K562 (cell line): ENCODE measurements at places on chromosomes 16 and 17.

GRCh38 chr16:8686031-8686621 is 11.7 kb downstream of the ABAT start:
- DNase-seq, result no peak

- peak; percentile 27 for DNase-seq
These were observed 114.8 kb upstream of the NOL11 start for GRCh38 chr17:67602974-67603373.

GRCh38 chr17:34652021-34652555 is 72.7 kb downstream of the TMEM132E start:
- DNase-seq, result no peak

- DNase-seq, result no peak
These were observed 13.6 kb downstream of the ZFHX3 start for GRCh38 chr16:73034374-73034773.

GRCh38 chr17:48006936-48007709 is 30.5 kb downstream of the COPZ2 start:
- DNase-seq, result no peak

- no peak for DNase-seq
These were observed 104.6 kb downstream of the SPAG9 start for GRCh38 chr17:51016099-51016498.

GRCh38 chr17:2926019-2926650 is 129.9 kb downstream of the RAP1GAP2 start:
- DNase-seq, result no peak

GRCh38 chr16:64406770-64407181 is 715.1 kb downstream of the CDH11 start:
- DNase-seq, result no peak
